ENCODE measurements at places on chromosomes 16 and 17. TPM values are rescaled to one million over a fixed set of nuclear protein-coding genes. Genes with fewer than 3 reads are reported as not detected.

RUNDC3A gene
- 2.3 TPM for polyA plus RNA-seq

TBC1D3I gene
- polyA plus RNA-seq: not detected

ADAM11 gene
- 2.0 TPM for polyA plus RNA-seq

GH2 gene
- not detected for polyA plus RNA-seq

KRTAP9-8 gene
- not detected for polyA plus RNA-seq

PHKB gene
- 85.1 TPM for polyA plus RNA-seq

BAIAP3 gene
- 5.1 TPM for polyA plus RNA-seq

TMEM219 gene
- polyA plus RNA-seq: 93.1 TPM

CCL3 gene
- 2.4 TPM for polyA plus RNA-seq

OTOP3 gene
- polyA plus RNA-seq: not detected

CASKIN1 gene
- polyA plus RNA-seq: 1.4 TPM

PDILT gene
- polyA plus RNA-seq: not detected

FOXC2 gene
- 40.1 TPM for polyA plus RNA-seq

MPP2 gene
- polyA plus RNA-seq: 5.9 TPM

CDK5R1 gene
- polyA plus RNA-seq: 3.8 TPM

KRT28 gene
- polyA plus RNA-seq: not detected

MPP3 gene
- 6.7 TPM for polyA plus RNA-seq

CNTNAP1 gene
- polyA plus RNA-seq: 6.4 TPM

NAGPA gene
- 8.4 TPM for polyA plus RNA-seq

NT5C3B gene
- 122 TPM for polyA plus RNA-seq

ASGR1 gene
- polyA plus RNA-seq: 5.3 TPM

NKD1 gene
- 11.2 TPM for polyA plus RNA-seq

ATMIN gene
- polyA plus RNA-seq: 48.4 TPM

SLC9A5 gene
- 2.9 TPM for polyA plus RNA-seq

MYCBPAP gene
- 1.4 TPM for polyA plus RNA-seq

TNP2 gene
- polyA plus RNA-seq: not detected

CACNG1 gene
- not detected for polyA plus RNA-seq

ADAMTS18 gene
- polyA plus RNA-seq: 4.0 TPM

RNF151 gene
- polyA plus RNA-seq: not detected

RNF112 gene
- 0.61 TPM for polyA plus RNA-seq

TBX6 gene
- 0.79 TPM for polyA plus RNA-seq
